Left cardiac atrium (tissue), 4 donors: ENCODE measurements at places on chromosomes 6 and 20. TPM values are rescaled to one million over a fixed set of nuclear protein-coding genes. Genes with fewer than 3 reads are reported as not detected.

DNA sequence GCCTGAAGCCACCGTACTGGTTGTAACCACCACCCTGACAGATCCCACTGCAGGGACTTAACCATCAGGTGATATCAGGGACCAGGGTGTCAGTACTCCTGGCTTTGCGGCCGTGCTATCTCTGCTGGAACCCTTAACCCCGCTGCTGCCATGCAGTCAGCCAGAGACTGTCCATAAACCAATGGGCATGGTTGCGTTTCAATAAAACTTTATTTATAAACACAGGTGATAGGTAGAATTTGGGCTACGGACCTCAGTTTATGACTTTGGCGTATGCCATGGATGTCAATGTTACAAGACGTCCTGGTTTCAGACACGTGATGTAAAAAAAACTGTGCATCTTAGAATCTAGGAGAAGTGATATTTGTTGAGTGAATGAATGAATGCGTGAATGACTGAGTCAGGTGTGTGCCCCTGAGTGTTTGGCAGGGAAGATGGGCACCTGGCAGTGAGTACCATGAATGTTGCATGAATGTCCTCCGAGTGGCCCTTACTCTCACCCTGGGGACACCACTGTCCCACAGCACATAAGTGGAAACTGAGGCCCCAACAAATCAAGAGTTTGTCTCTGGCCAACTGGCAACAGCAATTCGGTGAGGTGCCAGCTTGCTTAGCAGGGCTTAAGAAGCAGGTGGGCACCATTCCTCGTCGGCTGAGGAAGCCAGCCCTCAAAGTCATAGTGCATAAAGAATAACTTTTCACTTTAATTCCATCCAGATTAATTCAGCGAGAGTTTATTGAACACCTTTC lies 64.0 kb upstream of the APCDD1L start:
- DNase-seq: no peak

GRCh38 chr6:16229700-16230099 lies 8.7 kb upstream of the GMPR start:
- no peak for DNase-seq

GRCh38 chr6:90431576-90431975 lies 134.9 kb upstream of the BACH2 start:
- no peak for DNase-seq

GRCh38 chr20:58519940-58520712 lies 4.9 kb upstream of the APCDD1L start:
- DNase-seq: no peak

Gene RSPO3
- 0.94 TPM for total RNA-seq

DNA sequence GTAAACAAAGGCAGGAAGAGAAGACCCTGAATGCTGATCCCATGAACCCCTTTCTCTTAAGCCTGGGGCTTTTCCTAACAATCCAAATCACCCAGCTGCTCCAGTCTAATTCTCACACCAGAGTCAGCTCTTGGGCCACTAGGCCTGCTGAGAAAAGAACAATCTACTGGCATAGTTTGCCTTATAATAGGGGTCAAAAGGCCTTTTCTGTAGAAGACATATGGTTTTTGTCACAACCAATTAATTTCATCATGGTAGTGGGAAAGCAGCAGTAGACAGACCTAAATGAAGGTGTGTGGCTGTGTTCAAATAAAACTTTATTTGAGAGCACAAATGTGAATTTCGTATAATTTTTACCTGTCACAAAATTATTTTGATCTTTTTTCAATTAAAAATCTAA lies 994.7 kb upstream of the EPHA7 start:
- no peak for DNase-seq

- no peak for DNase-seq
Observed at GRCh38 chr6:89986650-89987074, 92.4 kb downstream of the GJA10 start.

GRCh38 chr6:141421378-141421777 lies 711.3 kb upstream of the GJE1 start:
- DNase-seq: no peak

Gene TGM3
- total RNA-seq: not detected

Gene PLEKHG1
- total RNA-seq: 25.1 TPM

GRCh38 chr6:42406306-42407280 lies 45.1 kb downstream of the TRERF1 start:
- DNase-seq: no peak
